ENCODE measurements at places on chromosomes 11 and 22.

DNA sequence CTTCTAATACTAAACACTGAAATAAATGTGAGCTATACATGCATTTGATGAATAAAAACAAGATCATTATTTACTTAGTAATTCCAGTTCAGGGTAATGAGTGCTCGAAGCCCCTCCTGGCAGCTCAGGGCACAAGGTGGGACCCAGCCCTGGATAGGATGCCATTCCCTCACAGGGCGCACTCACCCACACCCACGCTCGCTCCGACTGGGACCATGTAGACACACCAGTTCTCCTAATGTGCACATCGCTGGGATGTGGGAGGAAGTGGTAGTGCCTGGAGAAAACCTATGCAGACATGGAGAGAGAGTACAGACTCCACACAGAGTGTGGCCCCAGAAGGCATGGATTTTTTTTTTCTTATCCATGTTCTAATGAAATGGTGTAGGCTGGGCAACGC lies 44.5 kb upstream of the RASSF10 start:
- no peak for DNase-seq

- no peak for DNase-seq
Measured at GRCh38 chr11:78954261-78954660, 379.6 kb upstream of the NARS2 start.

- DNase-seq: peak; percentile 22
Measured at GRCh38 chr22:20523086-20523983, 15.9 kb downstream of the MED15 start.

DNA sequence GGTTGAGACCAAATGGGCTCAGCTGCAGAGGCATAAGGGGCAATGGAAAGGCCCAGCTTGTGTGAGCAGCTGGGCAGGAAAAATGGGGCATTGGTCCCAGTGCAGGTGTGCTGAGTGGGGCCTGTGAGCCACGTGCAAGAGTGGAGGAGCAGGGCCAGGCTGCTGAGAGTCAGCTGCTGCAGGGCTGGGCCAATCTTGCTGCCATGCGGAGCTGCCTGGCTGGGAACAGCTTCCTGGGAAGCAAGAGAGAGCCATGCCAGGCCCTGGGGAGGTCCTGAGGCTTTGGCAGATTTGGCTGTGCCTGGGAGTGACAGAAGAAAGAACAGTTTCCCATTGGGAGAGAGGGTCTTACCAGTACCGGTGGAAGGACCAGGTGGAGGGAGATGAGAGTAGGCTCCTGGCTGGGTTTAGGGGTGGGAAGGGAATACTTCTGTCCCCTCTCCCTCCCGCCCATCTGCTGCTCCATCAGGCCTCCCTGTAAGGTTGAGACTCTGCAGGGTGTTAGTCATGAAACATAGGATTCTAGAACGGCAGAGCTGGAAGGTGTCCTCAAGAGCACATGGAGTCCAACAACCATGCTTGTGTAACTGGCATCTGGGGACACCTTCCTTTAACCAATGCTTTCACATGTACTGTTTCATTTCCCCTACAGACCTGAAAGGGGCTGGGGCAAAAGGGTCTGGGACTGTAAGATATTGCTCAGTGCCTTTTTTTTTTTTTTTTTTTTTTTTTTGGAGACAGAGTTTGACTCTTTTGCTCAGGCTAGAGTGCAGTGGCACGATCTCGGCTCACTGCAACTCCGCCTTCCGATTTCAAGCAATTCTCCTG lies 10.4 kb downstream of the SEPTIN3 start:
- no peak for DNase-seq

DNA sequence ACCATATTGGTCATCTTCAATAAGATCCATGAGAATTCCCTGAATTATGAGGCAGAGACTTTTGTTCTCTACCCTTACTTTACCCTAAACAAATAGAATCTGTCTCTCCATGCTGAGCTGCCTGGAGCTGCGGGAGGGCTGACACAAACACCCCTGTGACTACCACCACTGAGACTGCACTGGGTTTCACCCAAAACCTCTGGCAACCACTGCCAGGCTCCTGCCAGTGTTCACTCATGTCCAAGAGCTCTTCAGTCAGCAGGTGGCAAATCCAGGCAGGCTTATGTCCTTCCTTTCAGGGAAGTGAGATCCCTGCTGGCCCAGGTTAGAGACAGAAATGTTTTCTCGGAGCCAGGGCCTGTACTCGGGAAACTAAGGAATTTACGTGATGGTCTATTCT lies 1105.3 kb downstream of the LRRC4C start:
- no peak for DNase-seq

DNA sequence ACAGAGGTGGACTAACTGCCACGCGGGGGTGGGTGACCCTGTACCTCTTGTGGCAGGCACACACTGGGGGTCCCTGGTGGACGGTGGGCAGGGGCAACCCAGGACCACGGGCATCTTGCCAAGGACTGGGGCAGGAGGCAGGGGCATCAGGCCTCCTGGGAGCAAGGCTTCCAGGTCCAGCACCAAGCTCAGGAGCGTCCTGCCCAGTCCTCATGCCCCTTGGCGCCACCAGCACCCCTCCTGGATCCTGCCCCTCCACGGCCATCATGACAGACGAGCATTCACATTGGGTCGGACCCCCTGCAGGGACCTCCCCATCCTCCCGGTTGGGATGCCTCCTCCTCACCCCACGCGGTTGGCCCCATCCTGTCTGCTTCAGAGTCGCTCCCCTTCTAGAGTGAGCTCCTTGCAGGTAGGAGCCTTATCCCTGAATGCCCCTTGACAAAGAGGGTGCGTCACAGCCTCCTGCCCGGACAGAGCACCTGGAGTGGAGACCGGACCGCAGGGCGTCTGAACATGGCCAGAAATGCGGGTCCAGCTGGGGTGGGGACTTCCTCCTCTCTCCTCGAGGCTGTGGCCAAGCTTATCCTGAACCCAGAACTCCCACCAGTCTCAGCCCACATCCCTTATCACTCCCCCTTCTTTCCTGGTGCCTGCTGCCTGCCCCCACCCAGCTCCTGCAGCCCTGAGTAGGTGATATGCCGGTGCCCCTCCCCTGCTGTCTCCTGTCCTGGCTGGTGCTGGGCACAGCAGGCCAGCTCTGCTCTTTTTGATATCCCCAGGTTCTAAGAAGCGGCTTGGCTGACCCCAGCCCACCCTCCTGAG lies 40.3 kb downstream of the IGF2 start:
- DNase-seq: no peak

GRCh38 chr11:47257517-47258316 lies at the start of gene NR1H3:
Gene NR1H3 (plus strand): TSS chr11:47257996. CDS start chr11:47259217, 1,221 bp downstream.
- DNase-seq: no peak

- no peak for DNase-seq
Measured at GRCh38 chr11:12017865-12018453, 9.5 kb upstream of the DKK3 start.

DNA sequence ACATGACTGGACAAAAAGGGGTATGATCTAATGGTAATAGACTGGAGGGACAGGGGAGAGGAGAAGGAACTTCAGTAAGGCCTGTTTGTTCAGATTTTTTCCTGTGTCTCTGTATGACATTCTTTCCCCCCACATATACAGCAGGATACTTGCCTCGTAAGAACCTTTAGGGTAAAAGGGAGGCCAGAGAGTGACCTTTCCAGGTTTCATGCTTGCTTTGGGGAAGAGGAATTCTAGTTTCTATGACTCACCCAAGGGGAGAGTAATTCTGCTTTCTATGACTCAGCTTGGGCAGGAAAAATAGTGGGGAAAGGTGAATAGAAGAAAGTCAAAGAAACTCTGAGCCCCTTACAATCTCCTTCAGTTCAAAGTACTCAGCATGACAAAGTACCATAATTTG lies 457.0 kb downstream of the DLG2 start:
- DNase-seq: peak; percentile 38

- DNase-seq: no peak
Measured at GRCh38 chr11:10654811-10655150, 38.8 kb downstream of the IRAG1 start.

GRCh38 chr11:133618544-133618943 lies 86.2 kb upstream of the OPCML start:
- DNase-seq: no peak

- no peak for DNase-seq
Measured at GRCh38 chr11:103871923-103872551, 164.4 kb upstream of the DDI1 start.

GRCh38 chr11:13952221-13952620 lies 10.3 kb upstream of the SPON1 start:
- DNase-seq: no peak

DNA sequence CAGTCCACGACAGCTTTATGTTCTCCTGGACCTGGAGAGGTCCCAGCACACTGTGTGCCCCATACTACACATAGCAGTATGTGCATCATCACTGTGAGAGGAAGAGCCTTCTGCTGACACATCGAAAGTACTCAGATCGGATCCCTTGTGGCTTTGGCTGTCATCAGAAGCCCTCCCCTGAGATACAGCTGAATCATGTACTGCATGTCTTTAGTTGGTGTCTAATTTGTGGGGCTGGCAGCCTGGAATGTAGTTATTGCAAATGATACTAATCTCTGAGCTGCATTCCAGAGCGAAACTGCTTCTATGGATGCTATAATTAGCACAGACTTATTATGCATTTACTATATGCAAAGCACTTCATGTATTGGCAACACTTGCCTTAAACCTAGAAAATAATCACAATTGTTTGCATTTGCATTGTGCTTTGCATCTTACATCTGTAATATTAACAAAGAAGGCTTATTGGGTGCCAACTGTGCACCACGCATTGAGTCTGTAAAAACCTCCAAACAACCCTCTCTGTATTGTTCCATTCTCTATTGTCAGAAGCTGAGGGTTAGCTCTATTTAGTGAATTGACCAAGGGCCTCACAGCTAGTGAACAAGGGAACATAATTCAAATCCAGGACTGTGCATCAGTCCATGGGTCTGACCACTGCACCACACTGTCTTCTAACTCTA lies 89.2 kb upstream of the CRTAM start:
- peak; percentile 81 for DNase-seq

GRCh38 chr22:23243006-23243573 lies 62.8 kb downstream of the BCR start:
- DNase-seq: no peak

GRCh38 chr22:50312371-50312770 lies 4.9 kb upstream of the PLXNB2 start:
- no peak for DNase-seq

DNA sequence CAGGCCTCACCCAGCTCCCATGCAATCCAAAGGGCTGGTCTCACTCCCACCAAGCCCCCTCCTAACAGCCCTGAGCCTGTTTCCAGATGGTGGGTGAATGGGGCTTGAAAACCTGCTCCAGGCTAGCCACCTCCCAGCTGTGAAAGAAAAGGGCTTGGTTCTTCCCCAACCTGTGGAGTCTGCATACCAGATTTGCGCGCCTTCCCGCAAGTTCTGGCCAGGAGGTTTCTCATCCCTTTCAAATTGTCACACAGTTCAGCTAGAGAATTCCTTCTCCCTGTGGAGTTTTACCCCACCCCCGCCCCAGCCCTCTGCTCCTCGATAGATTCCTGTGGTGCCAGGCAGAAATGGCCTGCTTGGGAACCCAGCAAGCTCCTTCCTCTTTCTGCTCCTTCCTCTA lies 734.6 kb upstream of the FAT3 start:
- DNase-seq: no peak

DNA sequence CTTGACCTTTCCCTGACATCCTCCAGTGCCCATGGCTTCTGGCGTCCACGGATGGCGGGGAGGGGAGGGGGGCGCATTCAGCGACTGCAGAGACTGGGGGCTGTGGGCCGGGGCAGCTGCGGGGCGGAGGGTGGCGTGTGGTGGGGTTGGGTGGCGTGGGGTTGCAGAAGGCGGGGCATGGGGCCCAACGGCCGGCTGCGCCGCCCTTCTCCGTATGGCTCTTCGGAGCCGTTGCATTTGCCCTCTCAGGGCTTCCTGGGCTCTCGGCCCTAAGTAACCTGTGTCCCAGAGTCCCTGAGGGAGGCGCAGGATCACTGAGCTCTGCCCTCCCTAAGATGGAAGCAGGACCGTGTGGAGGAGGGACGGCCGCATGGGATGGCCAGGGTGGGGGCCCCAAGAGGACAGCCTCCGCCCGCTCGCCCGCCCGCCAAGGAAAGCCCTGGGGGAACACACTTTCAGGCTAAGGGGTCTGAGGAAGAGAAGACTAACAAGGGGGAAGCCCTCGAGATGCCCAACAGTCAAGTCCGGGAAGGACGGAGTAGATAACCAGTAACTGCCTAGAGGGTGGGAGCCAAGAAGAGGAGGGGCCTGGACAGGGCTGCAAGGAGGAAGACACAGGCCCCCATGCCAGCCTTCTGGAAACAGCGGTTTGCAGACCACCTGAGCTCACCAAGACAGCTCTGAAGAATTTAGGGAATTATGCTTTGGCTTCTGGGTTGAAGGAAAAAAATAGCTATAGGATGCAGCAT lies 9.2 kb upstream of the AIFM3 start:
- no peak for DNase-seq

DNA sequence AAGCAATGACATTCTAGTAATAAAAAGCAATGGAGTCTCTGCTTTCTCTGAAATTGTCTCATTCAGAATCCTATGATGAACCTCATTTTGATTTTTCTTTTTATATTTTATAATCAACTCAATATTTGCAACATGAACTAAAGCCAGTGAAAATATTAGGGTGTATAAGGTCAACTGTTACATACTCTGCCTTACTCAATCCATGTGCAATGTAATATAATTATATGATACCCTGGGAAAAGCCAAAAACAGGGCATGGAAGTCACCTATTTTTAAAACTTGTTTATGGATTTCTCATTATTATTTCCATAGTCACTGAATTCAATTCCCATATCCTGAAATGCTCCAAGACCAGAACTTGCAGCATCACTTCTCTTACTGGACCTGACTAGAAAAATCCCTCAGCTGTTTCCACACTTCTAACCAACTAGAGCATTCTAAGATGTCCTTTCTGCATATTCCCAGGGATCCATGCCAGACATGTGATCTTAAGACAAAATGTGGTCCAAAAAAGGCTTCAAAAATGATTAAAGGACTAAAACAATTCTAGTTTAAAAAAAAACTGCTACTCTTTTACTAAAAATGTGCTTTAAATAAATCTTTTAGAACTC lies 97.3 kb downstream of the GUCY1A2 start:
- no peak for DNase-seq

DNA sequence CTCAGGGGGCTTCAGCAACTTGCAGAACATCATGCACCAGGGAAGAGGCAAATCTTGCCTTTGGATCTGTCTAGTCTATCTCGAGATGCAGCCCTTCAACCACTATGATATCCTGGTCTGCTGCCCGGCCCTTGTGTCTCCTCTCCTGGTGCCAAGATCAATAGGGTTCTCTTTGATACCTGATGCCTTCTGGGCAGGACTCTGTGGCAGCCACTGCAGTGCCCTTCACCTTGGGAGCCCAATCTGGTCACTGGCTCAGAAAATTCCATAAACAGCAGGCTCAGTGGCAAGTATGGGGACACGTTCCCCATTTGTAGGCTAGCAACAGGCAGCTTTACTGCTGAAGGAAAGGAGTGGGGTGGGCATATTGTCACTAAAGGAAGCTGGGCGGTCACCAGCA lies 23.4 kb downstream of the SYN3 start:
- no peak for DNase-seq

DNA sequence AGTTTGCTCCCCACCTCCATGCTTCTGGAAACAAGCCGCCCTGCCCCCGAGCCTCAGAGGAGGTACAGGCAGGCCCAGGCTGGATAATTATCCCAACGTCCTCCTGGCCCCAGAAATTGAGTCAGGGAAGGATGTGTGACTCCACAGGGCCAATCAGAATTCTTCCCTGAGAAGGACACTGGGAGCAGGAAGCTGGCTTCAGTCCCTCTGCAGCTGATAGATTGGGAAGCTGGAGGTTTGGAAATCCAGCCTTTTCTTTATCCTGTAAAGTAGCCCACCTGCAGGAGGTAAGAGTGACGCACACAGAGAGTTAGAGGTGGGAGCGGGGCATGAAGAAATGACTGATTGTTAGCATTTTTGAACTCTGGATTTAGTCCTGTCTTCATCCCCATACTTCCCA lies 97.5 kb upstream of the CD82 start:
- no peak for DNase-seq

- no peak for DNase-seq
Measured at GRCh38 chr11:46307785-46308341, 30.4 kb downstream of the CREB3L1 start.

GRCh38 chr11:101477926-101478325 lies 105.9 kb downstream of the TRPC6 start:
- no peak for DNase-seq

Data from RCC 7860 (cell line).